ENCODE measurements at places on chromosomes 4 and X.

DNA sequence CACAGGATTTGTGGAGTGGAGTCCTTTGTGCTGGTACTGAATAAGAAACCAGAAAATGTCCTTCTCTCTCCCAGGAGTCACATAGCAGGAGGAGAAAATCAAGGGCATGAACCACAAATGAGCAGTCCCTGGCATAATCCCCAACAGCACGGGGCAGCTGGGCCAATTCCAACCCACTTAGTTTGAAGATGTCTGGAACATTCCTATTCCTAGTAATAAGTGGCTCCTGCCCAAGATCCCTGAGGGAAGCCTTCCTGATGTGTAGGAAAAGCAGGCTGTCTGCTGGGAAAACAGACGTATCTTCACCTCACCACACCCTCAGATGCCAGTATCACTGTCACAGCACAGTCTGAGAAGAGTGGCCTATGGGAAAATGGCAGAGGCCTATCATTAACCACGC is 182.8 kb upstream of the MAP3K15 start:
- no peak for DNase-seq

DNA sequence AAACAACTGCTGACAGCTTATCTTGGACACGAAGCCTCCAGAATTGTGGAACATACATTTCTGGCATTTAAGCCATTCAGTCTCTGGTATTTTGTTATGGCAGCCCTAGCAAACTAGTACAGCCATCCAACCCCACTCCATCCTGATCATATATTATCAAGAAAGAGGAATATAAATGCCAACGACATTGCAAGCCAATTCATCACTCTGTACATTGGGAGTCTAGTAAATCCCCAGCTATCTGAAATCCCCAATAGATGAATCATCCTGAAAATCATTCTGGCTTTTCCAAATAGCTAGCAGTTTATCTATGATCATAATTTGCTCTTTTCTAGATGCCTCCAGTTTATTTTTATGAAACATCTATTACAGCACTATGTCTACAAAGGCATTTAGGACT is 41.1 kb downstream of the FRMD7 start:
- no peak for DNase-seq

GRCh38 chr4:77740480-77740879 is 78.7 kb downstream of the CNOT6L start:
- no peak for DNase-seq

DNA sequence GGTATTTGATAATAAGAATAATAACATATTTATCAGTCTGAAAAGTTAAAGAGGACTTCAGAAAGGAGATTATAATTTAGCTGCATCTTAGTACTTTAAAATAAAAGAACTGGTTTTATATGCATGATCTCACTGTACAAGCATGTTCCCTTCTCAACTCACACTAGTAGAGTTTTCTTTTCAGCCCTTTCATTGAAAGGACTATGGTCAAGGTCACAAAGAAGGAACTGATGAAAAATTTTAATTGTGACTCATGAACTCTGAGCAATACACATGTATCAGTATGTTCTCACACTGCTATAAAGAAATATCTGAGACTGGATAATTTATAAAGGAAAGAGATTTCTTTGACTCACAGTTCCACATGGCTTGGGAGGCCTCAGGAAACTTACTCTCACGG is 73.7 kb upstream of the NDST4 start:
- DNase-seq: no peak

DNA sequence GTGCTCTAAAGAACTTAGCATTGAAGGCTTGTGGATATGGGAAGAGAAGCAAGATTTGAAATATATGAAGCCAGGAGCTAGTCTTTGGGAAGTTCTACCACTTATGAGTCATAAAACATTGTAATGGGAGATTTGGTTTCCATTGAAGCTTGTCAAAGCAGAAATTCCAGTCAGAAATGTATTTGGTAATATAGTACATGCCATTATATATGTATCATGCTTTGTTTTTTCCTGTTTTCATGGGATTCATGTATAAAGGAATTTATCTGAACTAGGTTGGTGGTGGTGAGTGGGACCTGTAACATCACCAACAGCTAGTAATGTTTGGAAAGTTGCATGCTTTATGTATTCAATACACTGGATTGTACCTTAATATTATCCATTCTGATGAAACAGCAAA is 14.6 kb upstream of the DCAF8L2 start:
- no peak for DNase-seq

GRCh38 chrX:136495043-136495442 is 2.3 kb upstream of the HTATSF1 start:
- no peak for DNase-seq

- DNase-seq: no peak
These were observed 96.8 kb downstream of the AKAP4 start for GRCh38 chrX:50103866-50104566.

GRCh38 chr4:149029056-149029651 is 586.9 kb upstream of the NR3C2 start:
- no peak for DNase-seq

GRCh38 chr4:89674876-89675459 is 162.0 kb downstream of the SNCA start:
- no peak for DNase-seq

DNA sequence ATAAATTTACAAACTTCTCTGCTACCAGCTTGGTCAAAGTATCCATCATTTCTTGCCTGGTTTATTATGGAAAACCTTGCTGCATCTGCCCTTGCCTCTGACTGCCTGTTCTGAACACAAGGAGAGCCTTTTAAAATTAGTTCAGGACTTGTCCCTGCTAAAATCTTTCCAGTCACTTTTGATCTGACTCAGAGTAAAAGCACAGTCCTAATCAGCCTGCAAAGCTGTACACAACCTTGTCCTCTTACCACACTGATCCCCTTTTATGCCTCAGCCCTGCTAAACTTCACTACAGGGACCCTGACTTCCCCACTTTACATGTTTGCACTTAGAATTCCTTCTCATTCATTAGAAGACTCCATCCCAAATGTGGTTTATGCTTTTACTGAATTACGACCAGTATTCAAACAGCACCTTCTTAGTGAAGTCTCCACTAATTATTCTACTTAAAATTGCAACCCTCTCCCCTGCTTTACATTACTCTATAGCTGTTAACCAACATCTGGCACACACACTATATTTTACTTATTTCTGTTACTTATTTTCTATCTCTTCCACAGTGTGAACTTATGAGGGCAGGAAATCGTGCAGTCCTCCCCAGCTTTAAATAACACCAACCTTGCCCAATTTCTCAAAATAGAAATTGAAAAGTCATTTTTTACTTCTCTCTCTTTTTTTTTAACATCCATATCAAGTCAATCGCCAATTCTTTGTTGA is 6.3 kb downstream of the GABRA4 start:
- no peak for DNase-seq

DNA sequence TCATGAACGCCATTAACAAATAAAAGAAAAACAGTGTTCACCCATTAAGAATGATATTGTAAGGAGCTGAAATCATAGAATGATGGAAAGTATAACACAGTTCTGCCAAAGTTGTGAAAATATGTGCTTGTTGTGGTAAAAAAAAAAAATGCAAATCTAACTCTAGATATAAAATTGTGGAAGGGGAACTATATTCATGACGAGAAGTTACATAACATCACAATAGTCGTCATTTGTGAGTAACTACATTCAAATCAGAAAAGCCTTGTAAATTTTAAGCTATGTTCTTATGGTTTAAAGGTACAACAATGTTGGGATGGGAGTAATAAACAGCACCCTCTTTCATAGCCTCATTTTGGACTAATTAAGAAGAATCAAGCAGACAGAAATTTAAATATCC is 57.6 kb upstream of the PRDM8 start:
- DNase-seq: no peak

GRCh38 chr4:185573651-185574199 is 38.4 kb upstream of the PDLIM3 start:
- no peak for DNase-seq

DNA sequence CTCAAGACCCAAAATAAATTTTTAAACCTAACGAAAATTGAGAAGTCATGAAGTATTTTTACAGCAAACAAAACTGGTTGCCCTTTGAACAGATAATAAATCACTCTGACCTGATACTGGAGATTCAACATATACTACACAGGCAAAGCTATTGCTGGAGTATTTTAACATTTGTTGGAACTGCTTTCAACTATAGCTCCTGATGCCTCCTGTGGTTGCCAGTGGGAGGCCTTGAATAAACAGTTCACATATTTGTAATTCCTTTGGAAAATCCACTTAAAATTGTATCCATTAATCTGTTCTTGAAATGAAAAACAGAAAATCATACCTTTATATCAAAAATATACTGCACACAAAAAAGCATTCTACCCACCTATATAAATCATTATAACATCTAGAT is 605.1 kb downstream of the KCTD8 start:
- no peak for DNase-seq

- DNase-seq: no peak
These were observed 81.4 kb upstream of the CPEB2 start for GRCh38 chr4:14920759-14921320.

DNA sequence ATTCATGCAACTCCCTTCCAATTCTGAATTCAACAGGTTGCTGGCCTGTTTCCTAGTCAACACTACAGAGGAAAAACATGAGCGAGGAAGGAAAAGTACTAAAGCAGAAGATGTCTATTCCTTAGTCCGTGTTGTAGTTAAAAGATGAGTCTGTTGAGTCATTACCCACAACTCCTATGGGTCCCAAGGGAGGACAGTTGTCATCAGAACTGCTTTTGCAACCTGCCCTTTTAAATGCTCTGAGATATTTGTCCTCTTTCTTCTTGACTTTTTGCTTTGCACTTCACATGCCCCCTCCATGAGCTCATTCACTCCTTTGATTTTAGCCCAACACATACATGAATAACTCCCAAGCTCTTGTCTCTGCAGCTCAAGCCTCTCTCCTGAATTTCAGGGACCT is 119.2 kb downstream of the CORIN start:
- DNase-seq: no peak

DNA sequence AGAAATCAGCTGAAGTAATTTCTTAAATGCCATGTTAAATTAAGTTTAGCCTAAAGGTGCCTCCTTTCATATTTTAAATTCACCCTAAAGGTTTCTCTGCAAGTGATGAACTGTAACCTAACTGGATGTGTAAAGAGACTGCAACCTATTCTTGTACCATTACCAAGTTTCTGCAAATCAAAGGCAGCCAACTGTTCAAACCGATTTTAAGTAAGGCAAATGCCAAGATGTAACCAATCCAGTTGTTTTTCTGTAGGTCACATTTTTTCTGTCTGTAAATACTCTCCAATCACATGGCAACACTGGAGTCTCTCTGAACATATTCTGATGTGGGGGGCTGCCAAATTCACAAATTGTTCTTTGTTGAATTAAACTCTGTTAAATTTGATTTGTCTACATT is 42.4 kb upstream of the FGF2 start:
- no peak for DNase-seq

GRCh38 chr4:146142768-146143167 is 32.8 kb upstream of the LSM6 start:
- no peak for DNase-seq

GRCh38 chr4:119795986-119796578 is 167.5 kb upstream of the PDE5A start:
- DNase-seq: no peak

DNA sequence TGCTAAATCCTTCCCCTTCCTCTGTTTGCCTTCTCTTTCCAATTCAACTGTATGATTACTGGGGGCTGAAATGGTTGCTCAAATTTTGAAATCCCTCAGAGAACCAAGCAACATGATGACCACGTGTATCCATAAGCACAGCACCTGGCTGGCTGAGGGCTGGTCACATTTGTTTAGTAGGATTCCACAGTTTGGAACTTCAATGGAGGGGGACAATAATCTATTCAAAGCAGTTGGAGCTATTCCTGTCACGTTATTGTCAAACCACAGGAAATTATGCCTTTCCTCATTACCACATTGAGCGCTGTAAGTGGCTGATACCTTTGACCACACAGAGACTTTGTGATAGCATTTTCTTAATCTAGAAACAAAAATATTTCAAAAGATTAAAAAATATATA is 7.0 kb downstream of the TMSB4X start:
- DNase-seq: no peak

DNA sequence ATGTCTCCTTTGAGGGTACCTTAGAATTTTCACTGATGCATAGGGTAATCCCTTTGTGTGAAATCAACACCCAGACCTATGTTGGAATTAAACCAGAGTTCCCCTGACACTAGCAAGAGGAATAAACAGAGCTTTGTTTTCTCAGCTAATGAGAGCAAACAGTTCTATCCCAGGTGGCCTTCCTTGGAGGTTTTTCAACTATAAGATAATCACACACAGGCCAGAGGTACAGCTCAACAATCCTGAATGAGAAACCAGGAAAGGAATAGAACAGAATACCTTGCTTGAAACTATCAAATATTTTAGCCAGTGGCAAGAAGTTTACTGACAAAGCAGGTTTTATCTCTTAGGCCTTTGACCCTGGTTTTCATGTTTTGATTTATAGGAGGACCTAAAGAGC is 100.2 kb downstream of the OTC start:
- no peak for DNase-seq

- no peak for DNase-seq
These were observed 164.7 kb downstream of the CHIC2 start for GRCh38 chr4:53899586-53900270.

- no peak for DNase-seq
These were observed 2189.6 kb downstream of the PCDH7 start for GRCh38 chr4:32909736-32910135.

DNA sequence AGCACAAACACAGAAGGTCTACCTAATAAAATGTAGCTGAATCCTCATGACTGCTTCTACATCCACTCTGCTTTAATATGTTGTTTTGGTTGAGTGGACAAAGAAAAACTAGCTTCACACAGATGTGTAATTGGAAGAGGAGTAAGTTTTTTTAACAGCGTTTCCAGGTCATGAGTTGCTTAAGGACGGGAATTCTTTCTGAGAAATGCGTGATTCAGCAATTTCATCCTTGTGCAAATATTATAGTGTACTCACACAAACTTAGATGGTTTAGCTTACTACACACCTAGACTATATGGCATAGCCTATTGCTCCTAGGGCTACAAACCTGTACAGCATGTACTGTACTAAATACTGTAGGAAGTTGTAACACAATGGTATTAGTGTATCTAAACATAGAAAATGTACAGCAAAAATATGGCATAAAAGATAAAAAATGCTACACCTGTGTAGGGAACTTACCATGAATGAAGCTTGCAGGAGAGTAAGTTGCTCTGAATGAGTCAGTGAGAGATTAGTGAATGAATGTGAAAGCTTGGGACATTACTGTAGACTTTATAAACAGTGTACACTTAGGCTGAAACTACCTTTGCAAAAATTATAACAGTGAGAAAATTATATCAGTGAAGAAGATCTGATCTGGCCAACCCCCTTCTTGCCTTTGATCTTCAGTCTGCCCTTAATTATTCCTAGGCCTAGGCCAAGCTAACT is 70.8 kb upstream of the IL15 start:
- DNase-seq: no peak

Measured in stimulated activated CD8-positive, alpha-beta memory T cell treated with anti-CD3 and anti-CD28 coated beads, Interleukin-4, amount 100 ng/mL, for 1 hour (primary cell).